ENCODE measurements at places on chromosomes 7 and 10.

- DNase-seq: no peak
Observed at GRCh38 chr7:104642560-104642959, 314.2 kb downstream of the LHFPL3 start.

GRCh38 chr7:134440067-134440466, 18.8 kb downstream of the AKR1B1 start:
- DNase-seq: no peak

DNA sequence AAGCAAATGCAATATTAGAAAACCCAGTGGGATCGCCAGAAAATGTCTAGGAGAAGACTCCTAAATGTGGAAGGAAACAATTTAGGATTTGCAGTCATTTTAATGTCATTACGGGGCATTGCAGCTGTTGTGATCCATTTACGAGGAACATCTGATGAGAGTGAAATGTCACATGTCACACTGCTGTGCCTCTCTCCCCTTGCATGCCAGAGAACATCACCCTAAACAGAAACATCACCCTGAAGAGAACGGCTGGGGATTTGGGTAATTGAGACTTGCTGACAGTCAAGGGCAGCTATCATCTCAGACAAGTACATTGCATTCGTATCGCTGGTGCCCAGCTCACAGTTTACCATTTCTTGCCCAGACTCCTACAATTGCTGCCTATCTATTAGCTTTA, 785.7 kb upstream of the POM121L12 start:
- no peak for DNase-seq

GRCh38 chr7:153130052-153130451, 370.5 kb downstream of the ACTR3B start:
- no peak for DNase-seq

GRCh38 chr10:85490431-85490830, 876.2 kb downstream of the GRID1 start:
- DNase-seq: no peak

- no peak for DNase-seq
Observed at GRCh38 chr10:104328646-104328895, 9.7 kb downstream of the ITPRIP start.

DNA sequence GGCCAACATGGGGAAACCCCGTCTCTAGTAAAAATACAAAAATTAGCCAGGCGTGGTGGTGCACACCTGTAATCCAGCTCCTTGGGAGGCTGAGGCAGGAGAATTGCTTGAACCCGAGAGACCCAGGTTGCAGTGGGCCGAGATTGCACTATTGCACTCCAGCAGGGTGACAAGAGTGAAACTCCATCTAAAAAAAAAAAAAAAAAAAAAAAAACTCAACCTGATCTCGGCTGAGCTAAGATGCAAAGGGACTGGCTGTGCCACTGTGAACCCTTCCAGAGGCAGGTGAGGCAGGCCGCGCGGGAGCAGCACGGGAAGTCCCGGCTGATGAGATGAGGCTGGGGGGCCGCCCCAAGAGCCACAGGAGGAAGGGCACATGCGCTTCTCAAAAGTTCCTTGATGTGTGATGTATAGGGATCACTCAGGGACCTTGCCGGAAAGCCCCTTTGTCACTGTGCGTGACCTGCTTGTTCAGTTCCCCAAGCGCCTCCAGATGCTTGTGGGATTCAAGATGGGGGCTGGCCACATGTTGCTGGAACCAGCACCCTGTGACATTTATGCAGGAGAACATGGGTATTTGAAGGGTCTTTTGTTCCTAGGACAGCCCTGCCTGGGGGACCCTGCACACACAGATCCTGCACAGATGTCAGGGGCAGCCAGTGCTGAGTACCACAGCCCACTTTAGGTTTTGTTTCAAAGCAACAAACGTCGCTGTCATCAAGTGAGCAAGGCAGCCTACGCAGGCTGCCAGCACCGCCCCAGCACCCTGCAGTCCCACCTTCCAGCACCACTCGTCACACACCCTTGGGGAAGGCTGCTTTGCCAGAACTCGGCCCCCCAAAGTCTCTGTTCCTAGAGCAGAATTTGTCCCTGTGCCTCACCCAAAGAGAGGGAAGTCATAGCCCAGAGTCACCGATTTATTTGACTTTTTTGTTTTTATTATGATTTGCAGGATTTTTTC, 74.8 kb upstream of the SH2B2 start:
- DNase-seq: peak; percentile 69

DNA sequence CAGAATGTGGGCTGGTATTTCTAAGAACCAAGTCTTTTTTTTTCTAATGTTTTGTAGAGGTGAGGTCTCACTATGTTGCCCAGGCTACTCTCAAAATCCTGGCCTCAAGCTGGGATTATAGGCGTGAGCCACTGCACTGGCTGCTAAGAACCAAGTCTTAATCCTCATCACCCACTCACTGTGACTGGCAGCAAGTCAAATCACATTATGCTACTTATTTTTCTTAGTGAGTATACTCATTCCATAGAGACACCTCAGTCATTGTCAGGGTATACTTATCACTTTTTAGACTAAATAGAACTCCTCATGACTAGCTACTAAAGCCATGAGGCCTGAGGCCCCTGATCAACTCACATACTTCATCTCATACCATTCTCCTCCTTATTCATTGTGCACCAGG, 116.1 kb downstream of the STRA8 start:
- no peak for DNase-seq

- DNase-seq: no peak
Observed at GRCh38 chr7:90736316-90736715, 140.2 kb downstream of the CDK14 start.

- DNase-seq: no peak
Observed at GRCh38 chr10:102668326-102669107, 24.2 kb downstream of the TRIM8 start.

DNA sequence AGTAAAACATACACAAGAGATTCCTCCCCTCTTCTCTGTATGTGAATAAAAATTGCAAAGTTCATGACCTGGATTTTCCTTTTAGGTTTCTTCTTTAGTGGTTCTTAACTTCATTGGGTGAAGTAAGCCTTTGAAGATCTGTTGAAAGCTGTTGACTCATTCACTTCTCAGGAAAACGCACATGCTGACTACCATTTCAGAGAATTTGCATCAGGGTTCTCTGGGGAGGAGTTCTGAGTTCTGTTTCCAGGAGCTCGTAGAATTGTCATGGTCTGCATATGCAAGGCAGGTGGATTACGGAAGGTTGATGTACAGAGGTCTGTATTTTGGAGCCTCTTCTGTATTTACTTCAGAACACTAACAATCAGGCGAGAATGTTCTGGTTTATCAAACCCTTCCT, 962 bp upstream of the SLC26A4 start:
- DNase-seq: no peak

- DNase-seq: no peak
Observed at GRCh38 chr7:44093102-44093641, 10.8 kb upstream of the POLM start.

GRCh38 chr10:34585422-34586112, 229.5 kb downstream of the PARD3 start:
- no peak for DNase-seq

GRCh38 chr10:15783941-15784636, 64.4 kb upstream of the ITGA8 start:
- DNase-seq: no peak

DNA sequence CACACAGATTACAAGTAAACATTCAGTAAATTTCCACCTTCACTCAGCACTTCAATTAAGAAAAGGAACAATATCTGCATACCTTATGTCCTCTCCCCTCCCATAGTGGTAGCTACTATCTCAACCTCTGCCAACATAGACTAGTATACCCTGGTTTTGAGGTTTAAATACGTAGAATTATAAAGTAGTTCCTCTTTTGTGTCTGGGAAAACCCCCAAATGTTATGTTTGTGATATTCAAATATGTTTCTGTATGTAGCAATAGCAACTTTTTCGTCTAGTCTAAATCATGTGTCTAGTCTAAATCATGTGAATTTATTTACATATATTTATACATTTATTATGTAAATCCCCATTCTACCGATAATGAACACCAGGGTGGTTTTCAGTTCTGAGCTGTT, 13.2 kb upstream of the CAMK2B start:
- DNase-seq: no peak

DNA sequence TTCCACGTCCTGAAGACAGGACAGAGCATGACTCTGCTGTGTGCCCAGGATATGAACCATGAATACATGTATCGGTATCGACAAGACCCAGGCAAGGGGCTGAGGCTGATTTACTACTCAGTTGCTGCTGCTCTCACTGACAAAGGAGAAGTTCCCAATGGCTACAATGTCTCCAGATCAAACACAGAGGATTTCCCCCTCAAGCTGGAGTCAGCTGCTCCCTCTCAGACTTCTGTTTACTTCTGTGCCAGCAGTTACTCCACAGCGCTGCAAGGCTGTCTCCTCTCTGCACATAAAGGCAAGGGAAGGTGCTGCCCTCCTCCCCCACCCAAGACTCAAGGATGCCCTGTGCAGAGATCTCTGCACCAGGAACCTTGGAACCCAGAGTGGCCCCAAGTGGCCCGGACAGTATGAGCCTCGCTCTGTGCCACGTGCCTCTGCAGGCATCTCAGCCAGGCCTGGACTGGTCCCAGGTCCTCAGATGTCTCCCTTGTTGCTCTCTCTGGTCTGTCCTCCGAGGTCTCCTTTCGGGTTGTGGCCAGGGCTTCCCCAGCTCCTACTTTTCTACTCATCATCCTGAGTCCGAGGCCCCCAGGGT, 230.3 kb upstream of the PRSS58 start:
- DNase-seq: no peak

- no peak for DNase-seq
Observed at GRCh38 chr10:118917701-118918100, 111.8 kb upstream of the NANOS1 start.

DNA sequence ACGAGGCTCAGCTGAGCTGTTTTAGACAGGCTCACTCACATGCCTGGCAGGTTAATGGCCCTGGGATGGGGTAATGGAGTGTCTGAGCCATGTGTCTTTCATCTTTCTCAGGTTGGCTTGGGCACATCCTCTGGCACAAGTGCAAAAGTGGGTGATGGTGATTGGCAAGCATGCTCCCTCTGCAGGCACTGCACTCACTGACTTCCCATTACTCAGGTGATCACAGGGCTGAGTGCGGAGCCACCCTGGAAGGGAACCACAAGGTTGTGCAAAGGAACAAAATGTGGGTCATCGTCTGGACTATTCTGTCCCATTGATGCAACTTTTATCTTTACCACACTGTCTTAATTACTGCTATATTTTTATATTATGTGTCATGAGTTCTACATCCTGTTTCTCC, 244.1 kb upstream of the AKR1E2 start:
- DNase-seq: no peak

DNA sequence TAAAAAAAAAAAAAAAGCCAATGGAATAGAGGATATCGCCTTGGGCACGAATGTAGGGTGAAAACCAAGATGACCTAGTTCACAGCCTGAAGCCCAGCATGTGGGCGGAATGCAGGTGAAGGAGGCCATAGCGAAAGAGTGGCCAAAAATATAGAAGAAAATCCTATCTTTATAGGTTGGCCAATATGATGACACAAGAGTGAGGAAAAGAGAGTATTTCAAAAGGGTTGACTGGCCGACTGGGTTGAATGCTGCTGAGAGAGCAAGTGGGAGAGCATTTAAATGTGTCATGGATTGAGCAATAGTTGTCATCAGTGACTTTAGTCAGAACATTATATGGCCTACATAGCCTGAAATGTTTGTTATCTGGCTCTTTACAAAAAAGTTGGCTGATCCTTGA, 17.2 kb upstream of the GLI3 start:
- DNase-seq: no peak
